ENCODE measurements at places on chromosomes 1 and 21.

GRCh38 chr1:94555091-94555490 is 13.5 kb upstream of the F3 start:
- no peak for DNase-seq

GRCh38 chr1:57824535-57824934 is 400.7 kb upstream of the DAB1 start:
- no peak for DNase-seq

DNA sequence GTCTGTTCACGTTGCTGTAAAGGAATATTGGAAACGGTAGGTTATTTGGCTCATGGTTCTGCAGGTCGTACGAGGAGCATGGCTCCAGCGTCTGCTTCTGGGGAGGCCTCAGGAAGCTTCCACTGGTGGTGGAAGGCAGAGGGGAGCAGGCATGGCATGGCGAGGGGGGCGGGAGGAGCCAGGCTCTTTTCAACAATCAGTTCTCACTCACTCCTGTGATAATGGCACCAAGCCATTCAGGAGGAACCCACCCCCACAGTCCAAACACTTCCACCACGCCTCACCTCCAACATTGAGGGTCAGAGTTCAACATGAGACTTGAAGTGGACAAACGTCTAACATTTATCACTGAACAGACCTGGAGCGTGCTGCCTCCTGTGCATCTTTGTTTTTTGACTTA is 141.2 kb downstream of the PGBD5 start:
- DNase-seq = no peak

DNA sequence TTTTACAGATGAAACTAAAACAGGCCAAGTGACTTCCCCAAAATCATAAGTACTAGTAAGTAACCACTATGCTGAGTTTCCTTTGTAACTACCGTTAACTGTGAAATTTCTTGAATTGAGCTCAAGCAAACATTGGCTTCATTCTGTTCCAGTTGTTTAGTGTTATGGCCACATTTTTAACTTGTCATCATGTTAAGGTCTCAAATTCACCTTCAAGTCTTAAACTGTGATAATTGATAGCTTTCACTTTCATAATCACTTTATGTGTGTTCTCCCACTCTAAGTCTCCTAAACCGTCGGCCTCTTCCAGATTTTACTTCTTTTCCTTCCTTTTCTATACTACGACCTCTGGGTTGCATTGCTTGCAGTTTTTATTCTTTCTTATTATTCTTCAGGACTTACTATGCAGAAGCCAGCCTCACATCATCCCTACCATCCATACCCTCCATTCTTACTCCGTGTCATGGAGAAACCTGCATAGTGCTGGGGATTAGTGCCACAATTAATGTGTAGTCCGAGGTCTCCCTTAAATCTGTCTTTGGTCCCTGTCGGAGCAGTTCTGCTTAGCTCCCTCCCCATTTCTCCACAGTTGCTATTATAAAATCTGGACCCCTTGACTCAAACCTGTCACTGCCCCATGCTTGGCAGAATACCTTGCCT is 5.8 kb downstream of the KIF1B start:
- DNase-seq = no peak

DNA sequence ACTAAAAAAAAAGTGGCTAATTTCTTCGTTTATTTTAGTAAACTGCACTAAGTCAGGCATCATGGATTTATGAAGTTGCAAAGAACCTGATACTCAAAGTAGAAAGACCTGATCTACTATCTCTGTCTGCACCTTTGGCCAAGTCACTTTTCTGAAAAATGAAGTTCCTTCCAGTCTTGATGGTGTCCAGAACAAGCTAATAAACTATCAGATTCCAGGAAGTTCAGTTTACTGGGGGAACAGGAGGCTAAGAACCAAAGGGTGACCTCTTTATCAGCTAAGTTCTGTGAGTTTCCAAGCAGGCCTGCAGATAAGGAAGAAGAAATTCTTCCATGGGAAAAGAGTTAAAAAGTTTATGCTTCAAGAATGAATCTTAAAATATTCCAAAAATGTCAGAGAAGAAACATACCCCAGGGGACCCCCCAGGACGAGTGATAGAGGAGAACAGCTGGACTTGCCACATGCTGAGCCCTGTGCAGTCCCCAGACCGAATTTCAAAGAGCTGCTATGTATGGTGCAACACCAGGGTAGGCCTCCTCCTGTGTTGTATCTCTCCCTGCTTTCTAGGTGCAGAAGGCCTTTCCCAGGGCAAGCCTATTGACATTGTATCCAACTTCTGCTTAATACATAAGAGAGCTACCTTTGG is 72.8 kb upstream of the FGGY start:
- DNase-seq = no peak

- DNase-seq = peak; percentile 11
Measured at GRCh38 chr21:21163904-21164303, 165.7 kb downstream of the NCAM2 start.

DNA sequence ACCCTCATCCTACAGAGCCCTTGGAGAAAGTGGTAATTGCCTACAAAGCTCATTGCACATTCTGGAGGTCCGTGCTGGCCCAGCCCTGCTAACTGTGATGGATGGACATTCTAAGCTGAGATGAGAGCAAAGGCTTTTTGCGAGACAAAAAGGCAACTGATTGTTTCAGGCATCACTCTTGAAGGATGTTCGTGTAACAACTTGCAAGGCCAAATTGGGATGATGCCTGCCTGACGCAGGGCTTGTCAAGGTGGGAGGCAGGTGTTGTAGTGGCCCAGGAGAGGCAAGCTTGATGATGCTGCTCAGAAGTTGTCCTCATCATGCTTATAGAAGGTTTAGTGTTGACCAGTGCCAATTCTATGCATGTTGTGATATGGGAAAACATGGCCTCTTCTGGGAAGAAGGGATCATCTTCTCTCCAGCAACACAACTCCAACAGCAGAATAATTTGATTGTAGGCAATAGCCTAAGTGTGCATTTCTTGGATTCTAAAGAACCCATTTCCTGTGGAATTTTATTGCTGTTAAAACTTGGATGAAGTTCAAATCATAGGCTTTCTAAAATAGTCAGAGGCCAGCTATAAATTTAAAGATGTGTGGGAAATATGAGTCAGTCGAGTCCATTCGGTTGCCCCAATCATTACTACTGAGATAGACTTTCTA is 102.5 kb upstream of the COA6 start:
- no peak for DNase-seq

GRCh38 chr1:107820801-107821200 is 144.2 kb downstream of the VAV3 start:
- peak; percentile 1 for DNase-seq

DNA sequence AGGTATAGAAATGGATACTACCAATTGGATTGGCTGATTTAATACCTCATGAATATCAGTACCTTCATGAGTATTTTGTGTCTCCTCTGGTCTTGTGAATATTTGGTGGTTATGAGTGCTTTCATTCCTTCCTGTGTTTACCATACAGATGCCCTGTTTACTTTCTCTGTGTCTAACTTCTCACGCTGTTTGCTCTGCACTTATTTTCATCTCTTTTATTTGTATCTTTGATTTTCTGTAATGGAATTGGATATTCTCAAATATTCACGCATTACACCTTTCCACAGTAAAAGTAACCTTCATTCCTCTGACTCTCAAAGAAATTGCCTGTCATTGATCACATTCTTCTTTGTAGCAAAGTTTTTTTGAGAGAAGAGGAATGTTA is 16.8 kb downstream of the CNST start:
- DNase-seq = no peak

DNA sequence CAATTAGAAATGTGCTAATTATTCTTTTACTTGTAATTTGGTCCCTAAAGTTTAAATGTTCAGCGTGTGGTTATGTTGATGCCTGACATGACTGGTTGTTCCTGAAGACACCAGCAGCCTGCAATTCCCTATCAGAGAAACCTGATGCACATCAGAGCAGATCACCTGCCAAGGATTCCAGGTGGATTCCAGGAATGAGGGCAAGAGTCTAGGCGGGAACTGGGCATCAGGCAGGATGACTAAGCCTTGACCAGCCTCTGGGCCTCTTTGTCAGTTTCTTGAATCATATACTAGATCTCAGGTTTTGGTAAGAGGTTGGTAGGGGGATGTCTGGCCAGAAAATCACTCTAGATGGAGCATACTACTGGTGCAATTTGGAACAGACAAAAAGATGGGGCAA is 130.7 kb upstream of the TNR start:
- no peak for DNase-seq

GRCh38 chr1:78279051-78279450 is 211.7 kb upstream of the PTGFR start:
- DNase-seq = peak; percentile 80
